ENCODE measurements at places on chromosomes 7 and 10.

DNA sequence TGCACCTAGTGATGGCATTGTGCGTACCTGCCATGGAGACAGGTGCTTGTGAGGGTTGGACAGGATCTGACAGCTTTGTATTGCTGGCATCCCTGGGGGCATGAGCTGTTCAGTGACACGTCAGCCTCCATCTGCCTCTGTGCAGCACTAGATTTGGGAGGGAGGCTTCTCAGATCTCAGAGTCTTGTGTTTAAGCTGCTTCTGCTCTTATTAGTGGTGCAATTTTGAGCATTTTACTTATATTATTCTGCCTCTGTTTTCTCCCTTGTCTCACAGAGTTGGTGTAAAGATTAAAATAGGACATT is 5.1 kb downstream of the ARHGAP22 start:
- DNase-seq = no peak

DNA sequence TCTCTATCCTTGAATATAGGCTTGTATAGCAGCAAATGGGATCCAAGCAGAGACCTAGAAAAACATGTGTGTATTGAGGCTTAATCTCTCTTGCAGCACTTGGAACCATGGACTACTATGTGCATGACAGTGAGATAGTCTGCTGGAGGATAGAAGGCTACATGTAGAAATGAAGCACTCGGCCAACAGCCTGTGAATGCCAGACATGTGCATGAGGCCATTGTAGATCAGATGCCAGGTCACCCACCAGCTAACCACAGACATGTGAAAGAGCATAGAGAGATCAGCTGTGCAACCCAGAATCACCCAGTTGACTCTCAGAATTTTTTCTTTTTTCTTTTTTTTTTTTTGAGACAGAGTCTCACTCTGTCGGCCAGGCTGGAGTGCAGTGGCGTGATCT is 90.9 kb downstream of the NT5C2 start:
- no peak for DNase-seq

DNA sequence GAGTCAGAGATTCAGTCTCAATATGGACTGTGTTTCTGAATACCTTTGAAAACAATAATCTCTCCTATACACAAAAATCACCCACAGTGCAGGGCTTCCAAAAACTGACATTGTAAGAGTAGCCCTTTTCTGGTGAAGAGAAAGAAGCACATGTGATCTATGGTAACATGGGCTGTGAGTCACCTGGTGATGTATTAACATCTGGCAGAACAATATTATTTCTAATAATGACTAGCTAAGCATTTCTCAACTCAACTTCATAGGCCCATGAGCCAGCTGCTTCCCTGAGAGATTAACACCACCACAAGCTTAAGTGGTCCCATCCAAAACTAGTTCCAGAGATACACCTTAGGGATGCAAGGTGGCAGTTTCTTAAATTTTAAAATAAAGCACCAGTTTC is 331.0 kb upstream of the NRP1 start:
- DNase-seq = no peak

DNA sequence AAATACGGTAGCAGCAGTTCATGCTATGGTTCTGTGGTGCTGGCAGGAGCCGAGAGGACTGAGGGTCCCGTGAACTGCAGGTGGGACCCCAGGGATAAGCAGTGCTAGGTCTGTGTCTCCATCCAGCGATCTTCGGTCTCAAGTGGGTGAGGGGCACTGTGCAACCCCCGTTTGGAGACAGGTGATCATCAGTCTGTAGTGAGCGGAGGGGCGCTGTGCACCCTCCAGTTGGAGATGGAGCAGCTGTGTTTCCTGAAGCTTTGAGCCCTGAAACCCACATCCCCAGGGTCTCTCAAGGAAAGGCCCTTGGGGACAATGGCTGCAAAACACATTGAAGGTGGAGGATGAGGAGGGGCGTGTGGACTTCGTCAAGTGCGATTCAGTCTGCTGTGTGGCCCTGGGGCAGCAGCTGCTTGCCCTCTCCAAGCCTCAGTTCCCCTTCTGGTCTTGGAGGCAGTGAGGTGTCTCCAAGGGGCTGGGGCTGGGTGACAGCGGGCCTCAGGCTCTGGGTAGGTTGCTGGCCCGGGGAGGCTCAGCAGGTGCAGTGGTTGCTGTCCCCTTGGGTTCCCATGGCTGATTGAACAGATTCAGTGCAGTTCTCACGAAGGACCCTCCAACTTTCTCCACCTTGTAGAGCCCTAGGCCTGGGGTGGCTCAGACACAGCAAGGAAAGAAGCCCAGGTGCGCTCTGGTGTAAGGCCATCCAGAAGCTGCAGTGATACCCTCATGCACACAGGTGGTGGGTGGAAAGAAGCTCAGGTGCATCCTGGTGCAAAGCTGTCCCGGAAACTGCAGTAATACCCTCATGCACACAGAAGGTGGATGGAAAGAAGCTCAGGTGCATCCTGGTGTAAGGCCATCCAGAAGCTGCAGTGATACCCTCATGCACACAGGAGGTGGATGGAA is 160.6 kb downstream of the ADARB2 start:
- no peak for DNase-seq

- no peak for DNase-seq
Measured at GRCh38 chr10:6320320-6321010, 117.7 kb downstream of the PFKFB3 start.

GRCh38 chr10:75941223-75941801 is 509.9 kb downstream of the LRMDA start:
- no peak for DNase-seq

DNA sequence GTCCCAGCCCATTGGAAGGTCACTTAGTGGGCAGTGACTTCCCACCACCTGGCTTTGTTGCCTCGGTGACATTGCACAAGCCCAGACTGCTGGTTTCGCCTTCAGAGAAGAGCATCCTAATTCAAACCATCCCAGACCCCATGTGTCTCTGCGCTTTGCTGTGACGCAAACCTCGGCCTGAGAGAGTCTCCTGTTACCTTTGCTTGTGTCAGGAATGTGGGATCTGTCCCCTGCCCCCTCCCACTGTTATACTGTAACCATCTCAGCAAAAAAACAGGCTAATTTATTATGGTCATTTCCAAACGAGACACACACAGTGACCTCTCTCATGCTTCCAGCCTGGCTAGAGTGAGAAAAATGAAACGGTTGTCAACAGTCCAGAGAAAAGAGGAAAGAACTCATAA is 25.0 kb upstream of the AQP1 start:
- no peak for DNase-seq

- DNase-seq = no peak
Measured at GRCh38 chr7:87151729-87152111, 533 bp upstream of the DMTF1 start.

- no peak for DNase-seq
Measured at GRCh38 chr10:29862923-29863614, 196.3 kb downstream of the JCAD start.

DNA sequence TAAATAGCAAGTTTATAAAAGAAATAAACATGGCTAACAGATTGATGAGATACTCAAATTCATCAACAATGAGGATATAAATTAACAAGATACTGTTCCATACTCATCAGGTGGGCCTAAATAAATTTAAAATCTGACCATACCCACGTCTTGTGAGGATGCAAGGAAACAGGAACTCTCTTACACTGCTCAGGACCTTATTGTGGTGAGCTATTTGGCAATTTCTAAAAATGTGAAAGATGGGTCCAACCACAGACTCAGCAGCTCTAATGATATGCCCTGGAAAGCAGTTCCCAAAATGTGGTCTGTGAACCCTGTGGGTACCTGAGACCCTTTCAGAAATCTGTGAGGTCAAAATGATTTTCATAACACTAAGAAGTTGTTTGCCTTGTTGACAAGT is 21.5 kb downstream of the RPP38 start:
- no peak for DNase-seq

- no peak for DNase-seq
Measured at GRCh38 chr10:128064108-128064969, 61.9 kb downstream of the MKI67 start.

DNA sequence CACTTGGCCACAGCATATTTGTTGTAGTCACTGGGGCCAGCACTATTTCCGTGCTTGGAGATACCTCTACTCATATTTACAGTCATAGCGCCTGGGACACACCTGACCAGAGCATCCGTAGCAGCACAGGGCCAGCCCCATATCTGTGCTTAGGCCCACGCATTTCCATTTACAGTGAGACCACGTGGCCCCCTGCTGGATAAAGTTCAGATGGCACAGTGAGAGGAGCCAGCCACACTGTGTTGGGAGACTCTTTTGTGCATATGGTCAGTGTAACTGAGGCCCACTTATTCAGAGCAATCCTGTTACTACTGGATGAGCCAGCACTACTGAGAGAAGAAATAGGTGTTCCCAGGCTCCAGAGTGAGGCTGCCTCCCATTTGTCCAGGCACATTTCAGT is 455.3 kb downstream of the REEP3 start:
- no peak for DNase-seq

- no peak for DNase-seq
Measured at GRCh38 chr10:11782793-11783557, 40.2 kb upstream of the PROSER2 start.

DNA sequence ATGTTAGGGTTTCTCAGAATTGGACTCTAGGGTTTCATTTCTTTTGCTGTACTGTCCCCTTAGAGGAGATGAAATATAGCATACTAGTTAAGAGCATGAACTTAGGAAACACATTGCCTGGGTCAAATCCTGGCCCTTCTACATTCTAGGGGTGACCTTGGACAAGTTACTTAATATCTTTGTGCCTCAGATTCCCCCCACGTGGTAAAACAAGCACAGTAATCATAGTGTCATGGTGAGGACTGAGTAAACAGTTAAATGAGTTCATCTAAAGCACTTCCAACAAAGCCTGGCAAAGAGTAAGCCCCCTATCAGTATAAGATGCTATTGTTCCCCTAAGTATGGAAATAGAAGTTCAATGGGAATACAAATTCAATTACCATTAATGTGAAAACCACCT is 5.1 kb downstream of the DPY19L1 start:
- no peak for DNase-seq

DNA sequence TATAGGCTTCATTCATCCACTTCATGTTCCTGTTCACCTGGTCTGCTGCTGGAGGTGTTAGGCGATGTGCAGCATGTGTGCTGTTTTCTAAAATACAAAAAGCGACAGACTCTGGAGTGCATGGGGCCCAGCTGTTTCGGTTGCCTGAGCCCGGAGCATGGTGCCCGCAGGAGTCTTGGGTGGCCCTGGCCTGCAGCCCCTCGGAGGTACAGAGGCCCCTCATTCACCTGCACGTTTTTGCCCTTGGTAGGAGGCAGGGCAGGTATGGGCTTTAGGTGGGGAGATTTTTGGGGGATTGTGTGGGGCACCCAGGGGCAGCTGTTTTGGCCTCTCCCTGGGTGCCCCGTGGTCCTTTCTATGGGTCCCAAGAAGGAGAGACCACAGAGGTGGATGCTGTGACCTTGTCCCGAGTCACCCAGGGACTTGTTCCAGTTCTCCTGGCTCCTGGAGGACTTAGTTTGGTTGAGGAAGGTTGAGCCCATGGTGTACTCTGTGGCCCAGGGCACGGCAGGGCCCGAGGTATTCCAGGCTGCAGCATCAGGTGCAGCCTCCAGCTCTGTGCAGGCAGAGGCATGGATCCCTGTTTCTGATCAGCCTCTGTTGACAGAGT is 130.7 kb downstream of the TRRAP start:
- DNase-seq = no peak

GRCh38 chr10:86848747-86849146 is 92.3 kb downstream of the BMPR1A start:
- no peak for DNase-seq

- no peak for DNase-seq
Measured at GRCh38 chr7:130421684-130422083, 19.1 kb downstream of the CEP41 start.

- DNase-seq = peak; percentile 28
Measured at GRCh38 chr7:128361411-128362379, at the start of gene PRRT4. TSS of gene PRRT4 (minus strand) at chr7:128361690.

GRCh38 chr10:9137368-9137767 is 1082.9 kb downstream of the GATA3 start:
- DNase-seq = no peak

DNA sequence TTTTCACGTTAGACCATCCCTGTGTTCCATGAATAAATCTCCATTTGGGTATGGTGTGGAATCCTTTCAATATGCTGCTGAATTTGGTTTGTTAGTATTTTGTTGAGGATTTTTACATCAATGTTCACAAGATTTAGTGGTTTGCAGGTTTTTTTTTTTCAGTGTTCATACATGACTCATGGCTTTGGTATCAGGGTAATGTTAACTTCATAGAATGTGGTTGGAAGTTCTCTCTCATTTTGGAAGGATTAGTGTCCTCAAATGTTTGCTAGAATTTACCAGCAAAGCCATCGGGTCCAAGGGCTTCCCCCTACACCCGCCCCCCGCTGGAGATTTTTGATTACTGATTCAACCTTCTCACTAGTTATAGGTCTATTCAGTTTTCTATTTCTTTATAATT is 398.0 kb downstream of the NXPH1 start:
- DNase-seq = no peak

GRCh38 chr7:13908667-13909397 is 80.6 kb downstream of the ETV1 start:
- no peak for DNase-seq

GRCh38 chr7:107267138-107267537 is 98.3 kb downstream of the HBP1 start:
- DNase-seq = no peak

GRCh38 chr7:43554423-43554822 is 28.5 kb upstream of the STK17A start:
- no peak for DNase-seq

DNA sequence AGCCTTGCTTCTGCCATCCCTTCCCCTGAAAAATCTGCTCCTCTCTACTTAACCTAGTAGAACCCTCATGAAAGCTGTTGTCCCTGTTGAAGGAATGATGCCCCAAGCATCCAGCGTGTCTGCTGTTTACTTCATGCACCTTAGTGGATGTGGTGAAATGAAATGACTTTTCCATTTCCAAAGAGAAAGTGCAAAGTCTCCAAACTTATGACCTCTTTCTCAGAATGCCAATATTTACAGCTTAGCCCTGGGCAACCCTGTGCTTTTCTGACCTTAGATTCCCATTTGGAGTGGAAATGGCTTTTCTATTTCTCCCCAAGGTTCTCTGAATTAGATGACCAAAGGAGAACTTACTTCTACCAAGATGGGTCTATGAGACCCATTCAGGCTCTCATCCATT is 256.9 kb downstream of the KCNMA1 start:
- no peak for DNase-seq

DNA sequence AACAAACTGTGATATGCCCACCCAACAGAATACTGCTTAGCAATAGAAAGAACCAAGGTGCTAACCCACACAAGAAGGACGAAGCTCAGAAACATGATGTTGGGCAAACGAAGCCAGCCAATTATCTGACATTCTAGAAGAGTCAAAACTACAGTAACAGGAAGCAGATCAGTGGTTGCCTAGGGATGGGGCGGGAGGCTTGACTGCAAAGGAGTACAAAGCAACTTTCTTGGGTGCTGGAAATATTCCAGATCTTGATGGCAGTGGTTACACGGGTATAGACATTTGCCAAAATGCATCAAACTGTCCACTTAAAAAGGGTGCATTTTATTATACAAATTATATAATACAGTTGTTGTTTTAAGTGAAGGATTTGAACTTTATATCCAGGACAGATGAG is 41.1 kb upstream of the RET start:
- no peak for DNase-seq

DNA sequence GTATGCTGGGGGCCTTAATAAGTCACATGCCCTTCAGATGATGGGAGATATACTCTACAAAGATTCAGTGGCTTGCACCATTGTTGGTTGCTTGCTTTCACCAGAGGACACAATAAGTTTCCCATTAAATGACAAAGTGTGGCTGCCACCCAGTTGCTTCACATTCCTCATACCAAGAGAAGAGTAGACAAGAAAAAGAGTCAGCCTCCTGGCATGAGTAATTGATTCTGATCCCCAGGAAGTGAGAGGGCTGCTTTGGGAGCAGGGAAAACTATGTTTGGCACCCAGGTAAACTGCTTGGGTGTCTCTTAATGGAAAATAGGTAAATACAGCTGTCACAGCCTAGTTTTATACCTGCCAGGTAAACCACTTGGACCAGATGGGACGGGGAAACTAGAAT is 66.7 kb upstream of the IL6 start:
- no peak for DNase-seq

Measured in DMS 273 treated with DMSO at 0.1 percent for 48 hours (cell line).